ENCODE measurements at places on chromosomes 5 and 9. TPM values are rescaled to one million over a fixed set of nuclear protein-coding genes. Genes with fewer than 3 reads are reported as not detected.

GRCh38 chr5:144166696-144167095 lies 3.8 kb downstream of the YIPF5 start:
- no peak for DNase-seq
- H3K27ac ChIP-seq: no peak overlapping the region
- peaks cover 1% of the 10 kb centered on the region for H3K4me1 ChIP-seq
- no peaks in the 10 kb centered on the region for H3K27me3 ChIP-seq
- peaks cover 21% of the 10 kb centered on the region for H3K36me3 ChIP-seq
- no peak overlapping the region for H3K4me3 ChIP-seq

- no peak overlapping the region for H3K27ac ChIP-seq
- no peak for DNase-seq
- no peaks in the 10 kb centered on the region for H3K36me3 ChIP-seq
- no peaks in the 10 kb centered on the region for H3K27me3 ChIP-seq
- no peak overlapping the region for H3K4me3 ChIP-seq
Measured at GRCh38 chr9:119802133-119802532, 432.9 kb upstream of the BRINP1 start.

DNA sequence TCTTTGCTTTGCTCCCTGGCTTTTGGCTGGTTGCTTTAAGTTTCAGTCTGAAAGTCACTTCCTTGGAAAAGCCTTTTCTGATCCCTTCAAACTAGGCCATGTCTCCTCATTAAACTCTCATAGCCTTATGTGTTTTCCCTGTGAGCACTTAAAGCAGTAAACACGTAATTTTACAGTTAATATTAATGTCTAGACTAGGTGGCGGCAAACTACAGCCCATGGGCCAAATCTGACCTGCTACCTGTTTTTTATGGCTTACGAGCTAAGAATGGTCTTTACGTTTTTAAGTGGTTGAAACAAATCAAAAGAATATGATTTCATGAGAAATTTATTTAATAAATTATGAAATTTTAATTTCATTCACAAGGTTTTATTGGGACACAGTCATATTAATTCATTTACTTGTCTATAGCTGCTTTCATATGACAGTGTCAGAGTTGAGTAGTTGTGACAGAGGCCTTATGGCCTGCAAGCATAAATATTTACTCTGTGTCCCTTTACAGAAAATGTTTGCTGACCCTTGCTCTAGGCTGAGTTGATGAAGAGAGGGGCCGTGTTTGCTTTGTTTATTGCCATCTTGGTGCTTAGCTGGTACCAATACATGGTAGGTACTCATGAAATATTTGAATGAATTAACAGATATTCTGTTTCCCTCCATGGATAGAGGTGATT lies 7.4 kb downstream of the SLC44A1 start:
- no peak overlapping the region for H3K4me3 ChIP-seq
- 0 out of 2 replicates have a peak, but pooled peaks cover 1% of the 10 kb centered on the region for H3K4me1 ChIP-seq
- H3K36me3 ChIP-seq: no peaks in the 10 kb centered on the region
- H3K27ac ChIP-seq: no peak overlapping the region
- DNase-seq: no peak

ITK gene
- total RNA-seq: not detected

GRCh38 chr5:124662181-124662781 lies 84.2 kb downstream of the ZNF608 start:
- H3K4me1 ChIP-seq: peaks cover 29% of the 10 kb centered on the region
- H3K4me3 ChIP-seq: no peak overlapping the region
- H3K27me3 ChIP-seq: no peaks in the 10 kb centered on the region
- peak overlapping the region; percentile 86 for H3K27ac ChIP-seq
- no peak for DNase-seq

All from IMR-90 (cell line).